ENCODE measurements at places on chromosomes 4 and X.

DNA sequence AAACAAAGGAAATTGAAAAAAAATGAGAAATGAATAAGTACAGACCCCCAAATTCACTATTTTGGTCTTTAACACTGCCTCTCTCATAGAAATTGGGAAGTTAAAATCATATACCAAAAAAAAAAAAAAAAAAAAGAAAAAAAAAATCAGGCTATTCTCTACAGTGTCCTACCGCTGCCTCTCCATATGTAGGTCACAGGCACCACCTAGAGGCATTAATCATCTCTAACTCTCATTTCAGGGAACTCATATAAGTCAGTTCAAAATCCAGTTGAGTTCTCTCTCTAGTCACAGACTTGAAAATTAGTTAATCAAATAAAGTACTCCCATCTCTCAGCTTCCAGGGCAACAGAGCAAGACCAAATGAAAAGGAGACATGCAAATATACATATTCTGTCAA, 47.9 kb downstream of the COX18 start:
- peak; percentile 22 for DNase-seq

DNA sequence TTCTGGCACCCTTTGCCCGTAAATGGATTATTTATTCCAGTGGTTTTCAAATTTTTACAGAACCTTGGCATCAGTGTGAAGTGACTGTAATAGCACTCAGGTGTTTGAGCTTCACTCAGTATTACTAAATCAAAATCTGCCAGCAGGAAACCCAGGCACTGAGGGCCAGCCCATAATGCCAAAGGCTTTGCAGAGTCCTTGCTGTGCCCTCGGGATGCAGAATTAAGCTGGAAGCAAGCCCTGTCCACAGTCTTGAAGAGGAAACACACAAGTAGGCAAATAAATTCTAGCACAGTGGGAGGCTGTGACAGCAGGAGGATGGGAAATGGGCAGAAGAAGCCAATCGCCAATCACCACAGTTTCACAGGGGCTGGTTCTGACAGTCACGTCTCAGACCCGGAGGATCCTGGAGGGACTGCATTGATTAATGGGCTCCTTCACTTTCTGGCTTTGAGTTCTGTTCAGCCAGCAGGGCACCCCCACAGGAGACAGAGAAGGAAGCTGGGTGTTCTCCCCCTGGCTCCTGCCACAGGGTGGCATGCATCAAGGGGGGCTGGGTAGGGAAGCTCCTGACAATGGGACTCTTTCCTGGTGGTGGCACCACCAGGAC, 138.8 kb downstream of the MTNR1A start:
- no peak for DNase-seq

DNA sequence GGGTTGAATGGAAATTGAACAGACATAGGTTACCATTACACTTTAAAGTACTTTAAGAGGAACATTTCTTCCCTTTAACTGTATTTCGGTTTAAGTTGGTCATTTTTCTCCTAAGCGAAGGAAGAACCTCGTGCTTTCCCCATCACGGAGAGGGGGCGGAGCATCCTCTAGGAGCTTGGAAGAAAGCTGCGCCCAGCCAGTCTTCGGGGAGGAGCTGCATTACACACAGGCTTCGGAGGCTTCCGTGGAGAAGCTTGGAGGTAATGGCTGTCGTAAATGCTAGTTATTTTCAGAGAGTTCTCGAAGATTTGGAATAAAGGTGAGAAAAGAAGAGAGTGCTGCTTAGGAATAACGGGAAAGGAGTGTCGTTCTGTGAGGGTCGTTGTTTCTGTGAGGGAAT, at the start of gene PWWP3B:
Gene PWWP3B, plus strand, starts transcription at position 199 of the 400 bp plus-strand sequence. CDS start 37,128 bp downstream, outside the sequence.
- DNase-seq, result peak; percentile 26

- no peak for DNase-seq
Measured at GRCh38 chr4:180953572-180953971, 1289.6 kb upstream of the TENM3 start.

DNA sequence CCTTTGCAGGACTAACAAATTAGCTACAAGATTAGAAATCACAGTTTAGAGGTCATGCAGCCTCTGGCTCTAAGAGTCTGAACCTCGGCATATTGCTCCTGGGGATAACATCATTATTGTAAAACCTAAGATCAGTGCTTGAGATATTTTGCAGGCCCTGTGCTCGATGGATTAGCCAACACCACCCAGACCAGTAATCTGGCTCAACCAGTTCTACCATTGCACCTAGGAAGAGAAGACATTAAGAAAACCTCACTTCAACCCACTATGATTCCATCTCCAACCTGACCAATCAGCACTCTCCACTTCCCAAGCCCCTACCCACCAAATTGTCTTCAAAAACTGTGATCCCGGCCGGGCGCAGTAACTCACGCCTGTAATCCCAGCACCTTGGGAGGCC, 43.6 kb downstream of the WFS1 start:
- DNase-seq, result no peak

- no peak for DNase-seq
Measured at GRCh38 chr4:145066063-145066501, 31.9 kb downstream of the ANAPC10 start.

GRCh38 chr4:5186271-5187064, 135.2 kb downstream of the STK32B start:
- no peak for DNase-seq

DNA sequence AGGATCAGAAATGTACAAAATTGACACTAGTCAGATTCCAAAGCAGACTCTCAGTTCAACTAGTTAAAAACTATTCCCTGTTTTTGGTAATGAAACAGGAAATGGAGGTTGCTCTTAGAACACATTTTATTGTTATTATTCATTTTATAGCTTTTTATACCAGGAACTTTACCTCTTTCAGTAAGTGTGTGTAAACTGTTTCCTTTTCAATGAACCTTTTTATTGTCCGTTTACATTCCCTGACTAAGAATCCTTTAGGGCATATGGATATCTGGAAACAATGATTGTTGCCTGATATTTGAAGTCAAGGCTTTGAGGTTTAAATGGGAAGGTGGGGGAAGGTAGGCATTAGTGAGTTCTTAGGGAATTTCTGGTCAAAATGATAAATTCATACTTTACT, 1511.4 kb downstream of the ADGRL3 start:
- no peak for DNase-seq

DNA sequence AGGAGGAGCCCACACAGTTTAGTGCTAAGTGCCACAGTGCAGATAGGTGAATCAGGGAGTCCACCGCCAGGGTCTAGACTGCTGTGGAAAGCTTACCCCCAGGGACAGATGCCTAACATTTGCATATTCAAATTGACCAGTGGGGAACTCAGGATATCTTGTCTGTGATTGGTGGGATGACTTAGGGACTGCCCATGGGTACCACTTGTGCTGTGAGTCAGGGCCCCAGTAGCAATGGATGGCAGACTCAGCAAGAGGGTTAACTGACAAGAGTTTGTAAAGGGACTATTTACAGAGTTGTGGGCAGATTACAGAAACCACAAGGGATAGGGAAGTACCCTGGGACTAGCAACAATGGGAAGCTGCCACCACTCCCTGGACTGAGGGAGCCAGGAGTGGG, 282.1 kb downstream of the BCOR start:
- DNase-seq, result no peak

- no peak for DNase-seq
Measured at GRCh38 chr4:24878636-24879016, 34.2 kb downstream of the CCDC149 start.

GRCh38 chr4:37219990-37220389, 24.6 kb upstream of the NWD2 start:
- DNase-seq, result no peak

DNA sequence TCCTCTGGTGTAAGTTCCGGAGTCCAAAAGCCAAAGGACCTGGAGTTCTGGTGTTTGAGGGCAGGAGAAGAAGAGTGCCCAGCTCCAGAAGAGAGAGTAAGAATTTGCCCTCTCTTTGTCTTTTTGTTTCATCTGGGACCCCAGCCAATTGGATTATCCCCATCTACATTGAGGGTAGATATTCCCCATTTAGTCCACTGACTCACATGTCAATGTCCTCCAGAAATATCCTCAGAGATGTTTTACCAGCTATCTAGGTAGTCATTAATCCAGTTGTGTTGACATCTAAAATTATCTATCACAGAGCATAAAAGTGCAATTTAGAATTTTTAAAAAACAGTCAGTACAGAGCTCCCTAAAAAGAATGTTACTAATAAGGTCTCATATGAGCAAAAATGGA, 132.9 kb upstream of the TMEM47 start:
- DNase-seq, result peak; percentile 37

GRCh38 chr4:24624381-24624780, 40.0 kb upstream of the DHX15 start:
- DNase-seq, result no peak

- no peak for DNase-seq
Measured at GRCh38 chrX:3263681-3264126, 82.7 kb downstream of the MXRA5 start.

GRCh38 chrX:16316331-16316730, 149.1 kb downstream of the MAGEB17 start:
- DNase-seq, result no peak

DNA sequence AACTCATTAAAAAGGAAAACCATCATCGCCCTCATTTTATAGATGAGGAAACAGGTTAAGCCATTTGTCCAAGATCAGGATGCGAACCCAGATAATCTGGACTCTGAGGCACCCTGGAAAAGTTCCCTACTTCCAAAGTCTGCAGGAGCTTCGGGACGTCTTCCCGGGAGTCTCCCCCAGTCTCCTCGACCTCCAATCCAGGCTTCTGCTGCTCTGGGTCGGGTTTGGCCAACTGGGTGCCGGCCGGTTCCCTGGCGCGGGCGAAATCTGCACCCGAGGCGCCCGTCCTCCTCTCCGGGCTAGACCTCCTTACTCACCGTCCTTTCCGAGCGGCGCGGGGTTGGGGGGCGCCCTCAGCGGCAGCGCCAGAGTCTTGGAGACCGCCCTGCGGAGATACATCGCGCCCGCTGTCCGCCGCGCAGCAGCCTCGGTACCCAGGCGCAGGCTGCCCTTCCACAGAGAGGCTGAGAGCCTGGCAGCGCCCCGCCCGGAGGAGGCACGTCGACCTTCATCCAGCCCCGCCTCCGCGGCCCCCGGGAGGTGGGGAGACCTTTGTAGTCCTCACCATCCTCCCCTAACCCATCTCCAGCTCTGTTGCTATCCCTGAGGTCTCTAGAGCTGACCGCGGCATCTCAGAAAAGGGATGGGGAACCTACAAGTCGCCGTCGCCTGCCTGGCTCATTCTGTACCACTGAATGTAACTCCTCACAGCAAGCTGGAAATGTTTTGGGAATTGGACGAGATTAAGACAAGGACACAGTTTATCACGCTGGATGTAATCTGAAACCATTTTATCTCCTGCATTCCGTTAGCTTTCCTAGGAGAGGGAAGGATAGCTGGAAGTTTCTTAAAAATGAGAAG, at the start of gene MGARP:
Gene MGARP, minus strand, starts transcription at position 466 of the 861 bp plus-strand sequence. Its CDS starts 67 bp downstream, at position 399.
- peak; percentile 19 for DNase-seq

DNA sequence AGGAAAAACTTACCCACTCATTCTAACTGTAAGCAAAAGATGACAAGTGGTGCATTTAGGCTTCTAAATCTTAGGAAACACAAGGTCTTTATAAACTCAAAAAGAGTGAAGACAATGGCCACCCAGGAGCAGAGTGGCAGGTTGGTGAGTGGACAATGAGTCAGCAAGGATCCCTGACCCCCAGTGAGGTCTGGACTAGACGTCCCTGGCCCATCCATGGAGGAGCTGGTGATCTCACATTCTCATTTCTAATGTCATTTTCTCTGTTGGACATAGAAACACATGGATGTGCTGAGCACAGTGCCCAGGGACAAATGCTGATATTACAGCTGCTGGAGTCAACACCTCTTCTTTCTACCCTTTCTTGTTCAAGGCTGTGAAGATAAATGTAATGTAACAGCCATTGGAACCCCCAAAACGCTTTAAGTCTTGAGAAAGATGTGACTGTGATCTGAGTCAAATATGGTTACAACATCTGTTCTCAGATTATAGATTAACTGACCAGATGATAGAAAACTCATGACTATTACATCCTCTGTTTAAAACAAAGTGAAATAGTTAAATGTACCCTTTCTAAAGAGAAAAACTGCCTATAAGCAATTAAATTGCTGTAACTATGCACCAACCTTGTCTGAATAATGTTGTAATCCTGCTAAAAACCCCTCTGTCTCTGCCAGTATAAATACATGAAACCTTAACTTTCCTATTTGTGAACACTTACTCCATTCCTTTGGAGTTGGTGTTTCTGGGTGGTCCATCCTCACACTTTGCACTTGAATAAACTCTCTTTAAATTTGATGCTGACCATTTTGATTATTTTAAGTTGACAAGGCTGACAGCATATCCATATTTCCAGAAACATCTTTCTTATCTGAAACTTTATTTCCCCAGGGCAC, 92.7 kb downstream of the USP46 start:
- DNase-seq, result no peak

GRCh38 chrX:126575911-126576310, 23.3 kb upstream of the DCAF12L1 start:
- DNase-seq, result no peak

DNA sequence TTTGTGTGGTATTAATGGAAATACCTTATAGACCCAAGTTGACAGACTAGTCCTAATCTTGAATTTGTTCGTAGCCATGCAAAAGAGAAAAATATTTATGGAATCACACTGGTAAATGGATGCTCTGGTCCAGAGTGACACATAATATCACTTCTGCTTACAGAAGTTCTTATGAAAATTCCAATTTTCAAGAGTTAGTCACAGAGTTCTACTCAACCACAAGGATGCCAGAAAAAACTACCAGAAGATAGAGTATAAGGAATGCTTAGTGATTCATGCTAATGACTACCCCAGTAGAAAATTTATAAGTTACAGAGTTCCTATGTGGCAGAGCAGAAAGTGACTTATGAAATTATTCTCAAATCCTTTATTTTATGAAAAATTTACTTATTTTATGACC, 1384.8 kb downstream of the FAM133A start:
- peak; percentile 82 for DNase-seq

- DNase-seq, result no peak
Measured at GRCh38 chr4:152187693-152188092, 348.2 kb downstream of the FBXW7 start.

DNA sequence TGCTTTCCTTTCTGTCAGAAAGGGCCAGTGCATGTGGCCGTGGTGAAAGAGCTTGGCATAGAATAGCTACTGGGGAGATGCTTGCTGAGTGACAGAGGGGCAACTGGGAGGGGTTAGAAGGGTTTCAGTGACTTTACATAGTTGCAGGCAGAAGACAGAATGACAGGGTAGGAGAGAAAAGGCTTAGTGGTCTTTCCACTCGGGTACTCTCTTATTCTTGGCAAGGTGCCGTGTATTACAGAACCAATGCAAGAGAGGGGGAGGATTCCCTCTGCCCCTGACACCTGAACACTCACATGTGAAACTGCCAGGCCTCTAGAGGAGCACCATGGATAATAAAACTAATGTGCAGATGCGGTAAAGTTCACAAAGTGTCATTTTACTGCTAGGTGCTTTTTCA, 228.2 kb downstream of the MGST2 start:
- DNase-seq, result no peak

DNA sequence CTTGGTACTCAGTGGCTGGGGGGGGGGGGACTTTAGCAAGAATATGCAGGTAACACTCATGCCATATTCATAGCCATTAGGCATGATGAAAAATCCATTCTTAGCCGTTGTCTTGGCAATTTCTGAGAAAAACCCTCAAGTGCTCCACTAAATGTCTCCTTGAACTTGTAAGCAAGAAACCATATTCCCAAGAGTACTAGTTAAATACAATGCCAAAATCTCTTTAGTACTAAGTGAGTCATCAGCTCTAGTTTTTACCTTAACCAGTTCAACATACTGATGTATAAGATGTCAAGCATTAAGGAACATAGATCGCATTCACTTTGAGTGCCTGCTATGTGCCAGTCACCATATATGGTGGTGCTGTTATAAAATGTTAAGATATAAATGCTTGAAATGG, 27.5 kb downstream of the UBE2D3 start:
- peak; percentile 56 for DNase-seq

Measured in fibroblast of skin of abdomen (primary cell).